NCI-H1417 treated with DMSO at 0.1 percent for 48 hours (cell line): ENCODE measurements at places on chromosomes 7 and 10.

DNA sequence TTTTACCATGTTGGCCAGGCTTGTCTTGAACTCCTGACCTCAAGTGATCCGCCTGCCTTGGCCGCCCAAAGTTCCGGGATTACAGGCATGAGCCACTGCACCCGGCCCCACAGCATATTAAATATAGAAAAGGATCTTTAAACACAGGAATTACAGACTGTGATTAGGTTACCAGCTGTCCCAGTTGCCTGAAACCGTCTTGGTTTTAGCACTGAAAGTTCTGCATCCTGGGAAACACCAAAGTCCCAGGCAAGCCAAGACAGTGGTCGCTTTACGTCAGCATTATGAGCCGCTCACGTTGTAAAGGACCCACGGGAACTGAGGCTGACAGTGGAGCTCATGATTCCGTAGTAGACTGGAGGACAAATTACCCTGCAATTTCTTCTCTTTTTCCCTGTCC is 69.0 kb upstream of the FAM180A start:
- no peak for DNase-seq

GRCh38 chr10:89337484-89337883 is 9.7 kb downstream of the IFIT3 start:
- no peak for DNase-seq

DNA sequence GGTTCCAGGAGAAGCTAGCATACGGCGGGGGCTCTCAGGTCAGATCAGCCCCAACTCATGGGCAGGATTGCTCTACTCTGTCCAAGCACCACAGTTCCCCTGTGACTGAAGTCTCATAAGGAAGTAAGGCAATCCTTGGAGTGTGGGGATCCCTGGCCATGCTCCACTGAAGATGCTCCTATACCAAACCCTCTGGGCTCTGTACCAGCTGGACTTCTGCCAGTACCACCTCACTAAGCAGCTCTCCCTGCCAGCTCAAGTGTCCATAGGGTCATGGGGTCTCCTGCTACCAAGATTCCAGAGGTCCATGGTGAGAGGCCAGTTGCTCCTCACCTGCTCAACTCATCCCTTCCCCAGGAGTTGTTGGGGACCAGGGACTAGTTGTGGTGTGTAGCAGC is 355.7 kb upstream of the STEAP1 start:
- no peak for DNase-seq

DNA sequence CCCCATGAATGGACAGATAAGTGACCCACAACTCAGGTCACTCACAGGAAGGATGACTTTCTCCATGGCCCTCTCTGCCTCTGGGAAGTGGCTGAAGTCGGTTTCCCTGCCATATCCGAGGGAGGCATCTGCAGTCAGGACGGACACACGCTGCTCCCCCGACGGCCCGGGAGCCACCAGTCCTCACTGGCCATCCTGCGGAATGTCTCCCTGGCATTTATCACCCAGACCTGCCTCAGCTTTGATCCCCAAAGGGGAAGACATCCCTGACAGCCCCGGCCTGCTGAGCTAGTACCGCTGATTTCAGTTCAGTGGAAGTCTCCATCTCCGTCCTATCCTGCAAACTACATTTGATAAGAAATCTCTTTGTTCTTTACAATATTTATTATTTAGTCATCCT is 339.5 kb upstream of the MKI67 start:
- no peak for DNase-seq

DNA sequence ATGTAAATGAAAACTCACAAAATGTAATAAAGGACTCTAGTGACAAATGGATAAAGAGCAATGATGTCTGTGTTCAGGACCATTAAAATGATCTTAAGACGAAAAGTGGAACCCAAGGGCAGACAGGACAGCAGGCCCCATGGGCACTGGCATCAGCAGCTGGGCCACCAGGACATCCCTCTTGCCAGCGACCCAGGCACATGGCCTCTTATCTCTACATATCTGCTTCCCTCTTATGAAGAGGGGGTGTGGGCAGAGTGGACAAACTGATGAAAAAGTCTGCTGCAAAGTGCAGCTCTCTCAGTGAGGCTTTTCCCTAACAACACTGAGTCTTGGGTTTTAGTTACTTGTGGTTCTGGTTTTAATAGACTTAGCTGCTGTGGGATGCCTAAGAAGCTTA is 44.8 kb upstream of the ANKRD1 start:
- DNase-seq, result no peak

- no peak for DNase-seq
These were observed 269.7 kb upstream of the SORCS1 start for GRCh38 chr10:107434201-107434600.
